ENCODE measurements at places on chromosomes 4 and X.
A peak's percentile ranks its signal among the peaks of the same experiment; 100 is the strongest.

- no peak for DNase-seq
These were observed 14.7 kb downstream of the C4orf54 start for GRCh38 chr4:99642725-99643489.

GRCh38 chrX:95945528-95945927 is 739.1 kb upstream of the DIAPH2 start:
- DNase-seq, result no peak

DNA sequence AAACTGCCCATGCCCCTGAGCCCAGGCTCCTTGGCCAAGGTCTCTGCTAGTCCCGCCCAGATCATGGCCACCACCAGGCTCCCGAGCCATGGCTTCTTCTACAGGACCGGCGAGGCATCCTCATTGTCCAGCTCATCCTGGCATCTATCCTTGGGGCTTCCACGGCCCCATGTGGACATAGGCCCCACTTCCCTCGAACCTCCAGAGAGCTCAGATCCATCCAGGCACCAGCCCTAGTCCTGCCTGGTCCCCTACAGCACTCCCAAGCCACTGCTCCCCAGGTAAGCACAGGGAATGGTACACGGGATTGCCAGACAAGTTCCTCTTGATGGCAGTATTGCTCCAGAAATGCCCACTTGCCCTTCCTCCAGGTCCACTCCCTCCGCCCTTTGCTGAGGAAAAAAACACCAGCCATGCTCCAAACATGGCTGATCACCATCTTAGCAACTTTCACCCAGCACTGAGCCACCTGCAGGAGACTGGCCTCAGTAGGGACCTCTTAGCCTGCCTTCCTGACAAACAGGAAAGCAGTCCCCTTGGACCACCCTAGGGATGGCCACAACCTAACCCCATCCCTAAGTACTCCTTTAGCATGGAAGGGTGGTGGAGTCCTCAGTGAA is 272.1 kb upstream of the AGTR2 start:
- DNase-seq, result no peak

DNA sequence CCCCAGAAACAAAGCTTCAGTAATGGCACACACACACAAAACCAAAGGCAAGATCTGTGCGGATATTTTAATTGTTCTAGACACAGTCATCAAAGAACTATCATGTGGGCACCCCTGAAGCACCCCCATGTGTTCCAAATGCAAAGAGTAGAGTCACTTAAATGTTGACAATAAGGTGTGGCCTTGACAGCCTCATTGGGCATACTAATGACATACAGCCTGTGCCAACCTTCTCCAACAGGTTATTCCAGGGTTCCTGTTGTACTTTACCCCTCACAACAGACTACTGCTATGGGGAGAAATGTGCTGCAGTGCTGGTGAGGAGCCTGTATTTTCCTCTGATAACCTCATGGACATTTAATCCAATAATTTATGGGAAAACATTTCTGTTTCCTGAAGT is 29.8 kb upstream of the CT47C1 start:
- DNase-seq, result no peak

GRCh38 chrX:33840176-33840575 is 291.9 kb downstream of the FAM47A start:
- peak; percentile 53 for DNase-seq

DNA sequence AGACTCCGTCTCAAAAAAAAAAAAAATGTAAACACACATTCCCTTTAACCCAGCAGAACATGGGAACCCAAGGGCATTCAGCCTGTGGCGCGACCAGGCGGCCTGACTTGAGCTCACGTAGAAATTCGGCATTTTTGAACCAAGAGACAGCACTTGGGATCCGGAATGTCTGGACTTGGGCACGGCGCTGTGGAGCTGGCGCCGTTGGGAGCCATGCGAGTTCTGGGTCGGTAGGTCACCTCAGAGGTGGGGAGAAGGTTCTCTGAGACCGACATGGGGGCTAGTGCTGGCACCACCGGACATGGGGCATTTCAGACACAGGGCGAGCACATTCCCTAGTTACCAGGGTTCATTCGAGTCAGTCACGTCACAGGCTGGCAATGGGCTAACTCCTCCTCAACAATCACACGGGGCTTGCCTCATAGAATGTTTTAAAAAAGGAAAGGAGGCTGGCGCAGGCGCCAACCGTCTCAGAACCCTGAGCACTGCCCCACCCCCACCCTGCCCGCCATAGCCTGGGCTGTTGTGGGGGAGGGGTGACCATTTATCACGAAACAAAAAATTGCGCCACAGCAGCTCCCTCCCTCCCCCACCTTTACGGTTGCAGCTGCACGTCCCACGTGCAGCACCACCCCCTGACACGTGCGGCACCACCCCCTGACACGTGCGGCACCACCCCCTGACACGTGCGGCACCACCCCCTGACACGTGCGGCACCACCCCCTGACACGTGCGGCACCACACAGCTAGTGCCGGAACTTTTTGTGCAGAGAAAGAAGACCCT is at the start of gene TEX28:
TEX28 (minus strand) TSS at position 334 of the 784 bp plus-strand sequence. CDS start 3,007 bp downstream, outside the sequence.
- no peak for DNase-seq

GRCh38 chrX:85964744-85965143 is 82.6 kb downstream of the CHM start:
- DNase-seq, result no peak

DNA sequence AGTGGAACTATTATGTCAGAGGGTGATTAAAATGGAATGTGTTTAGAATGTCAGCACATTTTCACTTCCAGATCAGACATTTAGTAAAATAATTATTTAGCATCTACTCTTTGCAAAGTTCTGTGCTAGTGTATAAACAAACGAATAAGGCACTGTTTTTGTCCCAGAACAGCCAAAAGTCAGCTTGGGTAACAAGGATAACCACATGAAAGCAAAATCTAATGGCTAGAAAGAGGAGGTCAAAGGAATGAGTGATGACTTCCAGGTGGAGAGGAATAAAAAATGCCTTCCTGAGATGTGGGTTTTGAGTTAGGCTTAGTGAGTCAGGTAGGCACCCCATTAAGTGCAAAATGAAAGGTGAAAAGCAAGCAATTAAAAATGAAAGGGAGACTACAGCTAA is 112.6 kb downstream of the ATP10D start:
- no peak for DNase-seq

GRCh38 chr4:34035225-34035624 is 2209.1 kb downstream of the ARAP2 start:
- no peak for DNase-seq

DNA sequence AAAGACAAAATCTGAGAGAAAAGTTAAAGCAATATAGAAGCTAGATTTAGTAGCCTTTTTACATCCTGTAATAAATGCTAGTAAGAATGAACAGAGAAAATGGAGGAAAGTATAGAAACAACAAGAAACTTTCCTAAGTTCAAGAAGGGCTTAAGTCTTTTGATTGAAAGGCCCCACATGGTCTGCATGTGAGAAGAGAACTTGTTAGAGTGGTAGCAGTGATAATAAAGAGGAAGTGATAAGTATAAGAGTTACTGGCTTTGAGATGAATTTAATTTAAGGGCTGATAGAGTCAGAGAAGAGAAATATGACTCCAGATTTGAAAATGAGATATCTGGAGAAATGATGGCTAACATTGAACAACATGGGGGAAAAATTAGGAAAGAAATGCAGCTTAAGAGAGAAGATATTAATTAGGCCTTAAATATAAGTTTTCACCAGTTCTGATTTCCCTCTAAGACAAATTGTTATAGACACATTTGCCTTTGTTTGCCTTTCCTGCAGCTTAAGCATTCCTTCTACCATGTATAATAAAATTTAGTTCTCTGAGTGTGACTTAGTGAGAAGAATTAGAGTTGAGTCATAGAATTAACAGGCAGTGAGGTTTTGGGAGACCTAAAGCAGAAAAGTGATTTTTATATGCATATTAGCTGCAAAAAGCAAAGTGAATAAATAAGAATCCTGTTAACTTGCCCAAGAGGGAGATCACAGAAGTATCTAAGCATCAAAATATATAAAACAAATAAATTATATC is 18.4 kb downstream of the ZFX start:
- no peak for DNase-seq

GRCh38 chr4:22201256-22201655 is 252.7 kb upstream of the KCNIP4 start:
- DNase-seq, result no peak

DNA sequence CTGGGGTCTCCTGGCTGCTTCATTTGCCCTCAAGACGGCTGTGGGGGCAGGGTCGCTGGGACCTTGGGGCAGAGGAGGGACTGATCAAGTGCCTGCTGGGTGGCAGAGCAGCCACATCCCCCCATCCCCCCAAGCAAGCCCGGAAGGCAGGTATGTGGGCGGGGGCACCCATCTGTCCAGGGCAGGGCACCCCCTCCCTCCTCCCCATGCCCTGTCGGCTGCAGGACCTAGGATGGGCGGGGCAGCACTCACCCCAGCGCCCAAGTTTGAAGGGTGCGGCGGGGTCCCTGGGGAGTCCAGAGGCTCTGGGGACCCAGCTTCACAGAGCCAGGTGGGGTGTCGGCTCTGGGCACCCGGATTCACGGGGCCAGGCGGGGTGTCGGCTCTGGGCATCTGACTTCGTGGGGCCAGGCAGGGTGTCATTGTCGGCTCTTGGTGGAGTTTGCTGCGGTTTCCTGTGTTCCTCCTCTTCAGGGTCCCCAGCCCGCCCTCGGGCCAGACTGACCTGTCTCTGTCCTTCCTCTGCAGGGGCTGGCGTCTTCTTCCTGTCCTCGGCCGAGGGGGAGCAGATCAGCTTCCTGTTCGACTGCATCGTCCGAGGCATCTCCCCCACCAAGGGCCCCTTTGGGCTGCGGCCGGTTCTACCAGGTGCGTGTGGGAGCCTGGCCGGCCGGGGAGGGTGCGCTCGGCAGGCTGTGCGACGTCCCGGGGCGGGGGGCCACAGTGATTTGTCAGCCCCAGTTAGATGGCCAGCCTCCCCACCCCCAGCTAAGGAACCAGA is 22.1 kb downstream of the DOK7 start:
- DNase-seq, result no peak

DNA sequence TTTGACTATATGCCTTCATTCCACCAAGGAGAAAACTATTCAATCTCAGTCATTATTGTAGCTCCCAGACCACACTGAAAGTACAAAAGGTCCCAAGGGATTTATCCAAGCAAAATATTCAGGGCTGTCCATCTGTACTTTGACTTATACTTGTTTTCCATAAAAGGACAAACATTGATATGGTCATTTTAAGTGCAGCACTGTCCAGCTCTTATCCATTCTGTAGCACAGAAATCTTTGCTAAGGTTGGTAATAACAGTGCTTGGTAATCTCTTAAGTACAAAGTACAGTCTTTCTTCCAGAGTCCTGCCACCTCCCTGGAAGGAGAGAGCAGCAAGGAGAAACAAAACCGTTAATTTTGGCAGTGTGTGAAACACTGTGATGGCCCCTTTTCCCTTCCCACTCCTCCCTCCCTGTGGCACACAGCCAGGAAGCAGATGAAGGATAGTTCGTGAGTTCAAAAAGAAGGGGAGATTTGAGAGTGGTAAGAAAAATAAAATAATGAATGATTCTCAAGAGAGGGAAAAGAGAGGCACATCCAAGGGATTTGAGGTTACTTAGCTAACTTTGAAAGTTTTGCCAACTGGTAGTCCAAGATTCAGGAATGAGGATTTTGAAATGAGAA is 6.8 kb upstream of the CXCL2 start:
- no peak for DNase-seq

GRCh38 chrX:136477026-136477425 is 10.7 kb upstream of the BRS3 start:
- no peak for DNase-seq

- DNase-seq, result peak; percentile 87
These were observed 31.0 kb downstream of the ALPK1 start for GRCh38 chr4:112327965-112328733.

GRCh38 chrX:132778917-132779316 is 179.5 kb downstream of the HS6ST2 start:
- DNase-seq, result peak; percentile 10

DNA sequence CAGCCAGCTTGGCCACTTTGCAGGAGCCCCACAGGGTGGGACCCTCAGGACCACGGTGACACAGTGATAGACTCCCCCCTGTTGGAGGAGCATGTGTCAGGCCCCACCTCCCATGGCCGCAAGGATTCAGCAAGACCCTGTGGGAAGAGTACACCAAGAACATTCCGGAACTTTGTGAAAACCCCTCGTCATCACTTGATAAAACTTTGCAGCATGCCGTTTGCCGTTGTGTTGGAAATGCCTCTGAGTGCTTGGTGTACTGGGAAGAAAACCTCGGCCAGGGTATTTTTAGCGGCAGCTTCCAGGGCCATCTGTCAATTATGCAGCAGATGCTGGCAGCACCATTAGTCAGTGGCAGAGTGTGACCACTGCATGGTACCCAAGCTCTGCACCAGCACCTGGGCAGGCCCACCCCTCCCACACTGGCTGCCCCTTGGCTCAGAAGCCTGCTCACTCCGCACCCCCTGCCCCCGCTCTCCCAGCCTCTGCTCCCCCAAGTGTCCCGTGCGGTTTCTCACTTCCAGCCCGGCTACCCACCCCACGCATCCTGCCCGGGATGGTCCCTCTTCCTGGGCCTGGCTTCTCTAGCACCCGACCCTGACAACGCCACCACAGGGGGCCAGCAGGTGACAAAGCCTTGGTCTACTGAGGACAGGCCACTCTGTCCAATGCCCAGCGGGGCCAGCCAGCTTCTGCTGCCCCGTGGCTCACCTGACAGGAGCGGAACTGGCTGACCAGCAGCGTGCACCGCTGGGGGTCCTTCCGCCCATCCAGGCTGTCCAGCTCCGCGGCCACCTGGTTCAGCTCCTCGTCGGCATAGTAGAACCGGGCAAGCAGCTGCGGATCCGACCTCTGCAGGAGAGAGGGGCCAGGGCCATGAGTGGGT is 65.0 kb downstream of the ZFYVE28 start:
- peak; percentile 20 for DNase-seq

- peak; percentile 8 for DNase-seq
These were observed 1.3 kb downstream of the SPATA18 start for GRCh38 chr4:52052475-52052780.

GRCh38 chr4:169436734-169437133 is 166.0 kb upstream of the SH3RF1 start:
- no peak for DNase-seq

DNA sequence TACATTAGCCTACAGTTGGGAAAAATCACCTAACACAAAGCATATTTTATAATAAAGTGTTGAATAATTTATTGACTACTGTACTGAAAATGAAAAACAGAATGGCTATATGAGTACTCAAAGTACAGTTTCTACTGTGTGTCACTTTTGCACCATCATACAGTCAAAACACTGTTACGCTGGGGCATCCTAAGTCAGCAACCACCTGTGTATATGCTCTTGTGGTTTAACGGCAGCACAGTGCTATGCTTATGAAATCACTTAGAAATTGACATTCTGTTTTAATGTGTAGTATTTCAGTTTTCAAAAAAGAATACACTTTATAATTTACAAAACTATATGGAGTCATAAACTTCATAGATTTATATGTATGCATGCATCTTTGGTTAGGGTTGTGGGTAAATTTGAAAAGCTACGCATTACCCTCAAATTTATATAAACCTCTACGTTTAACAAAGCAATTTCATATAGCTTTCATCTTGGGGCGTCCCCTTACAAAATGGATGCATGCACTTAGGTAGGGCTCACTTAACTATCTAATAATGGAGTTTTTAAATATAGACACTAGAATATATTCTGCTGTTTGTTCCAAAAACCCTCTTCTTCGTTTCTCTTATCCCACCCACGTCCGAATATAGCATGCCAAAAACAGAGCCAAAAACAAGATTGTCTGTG is 690 bp upstream of the NEIL3 start:
- no peak for DNase-seq

Measured in eye (tissue), 1 donor.